Vagina (tissue), 2 donors: ENCODE measurements at places on chromosomes 13 and 19.

DNA sequence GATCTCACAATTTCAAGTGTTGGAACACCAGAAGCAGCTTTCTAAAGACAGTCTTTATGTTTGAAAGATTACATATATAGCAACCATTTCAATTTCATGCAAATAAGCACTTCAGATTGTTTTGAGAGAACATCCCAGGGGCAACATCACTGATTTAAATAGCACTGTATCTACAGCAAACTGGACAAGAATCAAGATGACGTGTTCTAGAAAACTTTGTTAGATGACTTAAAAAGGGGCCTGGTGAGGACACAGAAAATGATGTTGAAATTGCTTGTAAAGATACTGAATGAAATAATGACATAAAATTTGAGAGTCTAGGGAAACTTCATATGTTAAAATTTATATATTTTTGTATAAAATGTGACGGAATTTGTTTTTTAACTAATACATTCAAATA is 277.1 kb downstream of the KLF12 start:
- H3K27ac ChIP-seq = no peak overlapping the region
- no peak overlapping the region for H3K4me3 ChIP-seq
- DNase-seq = no peak

DNA sequence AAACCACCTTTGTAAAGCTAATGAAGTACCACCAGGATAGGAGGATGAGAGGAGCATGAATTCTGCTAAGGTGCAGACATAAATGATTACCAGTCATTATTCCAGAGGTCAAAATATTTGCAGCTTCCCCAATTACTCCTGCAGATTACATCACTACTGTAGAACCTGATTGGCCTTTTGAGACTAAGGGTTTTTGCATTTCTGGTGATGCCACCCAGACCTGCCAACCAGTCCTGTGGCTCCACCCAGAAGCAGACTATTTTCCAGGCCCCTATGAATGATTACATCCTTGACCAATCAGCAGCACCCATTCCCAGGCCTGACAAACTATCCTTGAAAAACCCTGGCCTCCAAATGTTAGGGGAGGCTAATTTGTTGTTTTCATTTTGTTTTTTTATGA is 11.2 kb upstream of the KCNC3 start:
- no peak overlapping the region for H3K27ac ChIP-seq
- no peak for DNase-seq
- no peaks in the 10 kb centered on the region for H3K27me3 ChIP-seq
- no peak overlapping the region for H3K4me3 ChIP-seq
- no peaks in the 10 kb centered on the region for H3K36me3 ChIP-seq

GRCh38 chr13:76879203-76879882 is 6.9 kb downstream of the KCTD12 start:
- no peak for DNase-seq
- H3K27me3 ChIP-seq = no peaks in the 10 kb centered on the region
- peaks cover 8% of the 10 kb centered on the region for H3K4me1 ChIP-seq

DNA sequence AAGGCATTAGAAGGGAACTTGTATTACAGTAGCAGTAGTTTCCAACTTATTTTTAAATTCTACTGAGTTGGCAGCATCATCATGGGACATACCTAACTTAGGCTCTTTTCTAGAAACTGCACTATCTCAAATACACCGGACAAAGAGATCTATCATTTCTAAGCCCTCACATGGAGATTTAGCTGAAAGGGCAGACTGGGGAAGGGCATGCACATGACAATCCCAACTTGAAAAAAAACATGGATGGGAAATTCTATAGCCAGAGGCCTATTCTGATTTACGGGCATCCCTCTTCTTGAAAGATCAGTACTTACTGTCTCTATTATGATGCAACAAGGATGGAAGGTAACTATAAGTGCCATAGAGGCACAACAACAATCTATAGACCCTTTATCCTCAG is 1328.6 kb downstream of the UQCRFS1 start:
- H3K27me3 ChIP-seq = no peaks in the 10 kb centered on the region
- no peaks in the 10 kb centered on the region for H3K36me3 ChIP-seq
- H3K4me3 ChIP-seq = no peak overlapping the region
- peak; percentile 6 for DNase-seq
- H3K27ac ChIP-seq = no peak overlapping the region
- H3K4me1 ChIP-seq = no peaks in the 10 kb centered on the region

GRCh38 chr13:80256352-80256932 is 84.5 kb downstream of the SPRY2 start:
- H3K4me1 ChIP-seq = no peaks in the 10 kb centered on the region
- no peak overlapping the region for H3K4me3 ChIP-seq
- no peaks in the 10 kb centered on the region for H3K36me3 ChIP-seq
- no peak for DNase-seq
- H3K27ac ChIP-seq = no peak overlapping the region

DNA sequence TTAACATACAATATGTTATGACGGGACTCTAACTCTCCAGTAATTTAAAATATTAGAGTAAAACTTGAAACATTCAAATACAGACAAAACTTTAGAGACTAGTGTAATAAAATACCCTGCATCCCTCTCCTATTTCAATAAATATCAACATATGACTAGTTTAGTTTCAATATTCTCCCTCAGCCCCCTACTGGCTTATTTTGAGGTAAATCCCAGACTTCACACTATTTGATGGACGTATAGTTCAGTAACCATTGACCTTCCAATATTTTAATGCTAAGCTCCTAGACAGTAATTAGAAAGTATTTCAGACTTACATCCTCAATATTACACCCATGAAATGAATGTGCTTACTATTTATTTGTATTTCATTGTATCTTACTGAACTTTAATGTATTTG is 180.7 kb upstream of the STARD13 start:
- no peaks in the 10 kb centered on the region for H3K4me1 ChIP-seq
- no peaks in the 10 kb centered on the region for H3K36me3 ChIP-seq
- no peak overlapping the region for H3K4me3 ChIP-seq
- DNase-seq = no peak
- H3K27me3 ChIP-seq = no peaks in the 10 kb centered on the region

DNA sequence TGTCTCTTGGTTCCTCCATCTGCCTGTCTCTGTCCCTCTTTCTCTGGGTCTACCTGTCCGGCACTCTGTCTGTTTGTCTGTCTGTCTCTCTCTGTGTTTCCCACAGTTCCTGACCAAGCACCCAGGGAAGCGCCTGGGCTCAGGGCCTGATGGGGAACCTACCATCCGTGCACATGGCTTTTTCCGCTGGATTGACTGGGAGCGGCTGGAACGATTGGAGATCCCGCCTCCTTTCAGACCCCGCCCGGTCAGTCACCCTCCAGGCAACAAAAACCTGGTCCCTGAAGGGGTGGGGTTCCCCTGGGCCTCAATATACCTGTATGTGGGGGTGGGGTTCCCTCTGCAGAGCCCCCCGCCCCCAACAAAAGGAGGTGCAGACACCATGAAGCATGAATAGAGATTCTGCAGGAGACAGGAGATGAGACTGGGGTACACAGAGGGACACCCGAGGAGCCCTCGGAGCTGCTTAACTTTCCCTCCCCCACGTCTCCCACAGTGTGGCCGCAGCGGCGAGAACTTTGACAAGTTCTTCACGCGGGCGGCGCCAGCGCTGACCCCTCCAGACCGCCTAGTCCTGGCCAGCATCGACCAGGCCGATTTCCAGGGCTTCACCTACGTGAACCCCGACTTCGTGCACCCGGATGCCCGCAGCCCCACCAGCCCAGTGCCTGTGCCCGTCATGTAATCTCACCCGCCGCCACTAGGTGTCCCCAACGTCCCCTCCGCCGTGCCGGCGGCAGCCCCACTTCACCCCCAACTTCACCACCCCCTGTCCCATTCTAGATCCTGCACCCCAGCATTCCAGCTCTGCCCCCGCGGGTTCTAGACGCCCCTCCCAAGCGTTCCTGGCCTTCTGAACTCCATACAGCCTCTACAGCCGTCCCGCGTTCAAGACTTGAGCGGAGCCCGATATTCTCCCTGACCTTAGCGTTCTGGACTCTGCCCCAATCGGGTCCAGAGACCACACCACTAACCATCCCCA is 2.6 kb upstream of the CACNG7 start:
- DNase-seq = no peak
- H3K36me3 ChIP-seq = no peaks in the 10 kb centered on the region
- H3K27me3 ChIP-seq = peaks cover 34% of the 10 kb centered on the region
- H3K4me1 ChIP-seq = peaks cover 24% of the 10 kb centered on the region
- no peak overlapping the region for H3K4me3 ChIP-seq
- no peak overlapping the region for H3K27ac ChIP-seq

GRCh38 chr13:21078501-21078900 is 17.1 kb upstream of the LATS2 start:
- H3K27ac ChIP-seq = no peak overlapping the region
- H3K36me3 ChIP-seq = no peaks in the 10 kb centered on the region
- H3K27me3 ChIP-seq = no peaks in the 10 kb centered on the region
- no peak overlapping the region for H3K4me3 ChIP-seq

GRCh38 chr19:17530586-17530985 is 19.1 kb downstream of the PGLS start:
- H3K4me3 ChIP-seq = no peak overlapping the region
- no peaks in the 10 kb centered on the region for H3K36me3 ChIP-seq
- no peaks in the 10 kb centered on the region for H3K27me3 ChIP-seq
- no peaks in the 10 kb centered on the region for H3K4me1 ChIP-seq

DNA sequence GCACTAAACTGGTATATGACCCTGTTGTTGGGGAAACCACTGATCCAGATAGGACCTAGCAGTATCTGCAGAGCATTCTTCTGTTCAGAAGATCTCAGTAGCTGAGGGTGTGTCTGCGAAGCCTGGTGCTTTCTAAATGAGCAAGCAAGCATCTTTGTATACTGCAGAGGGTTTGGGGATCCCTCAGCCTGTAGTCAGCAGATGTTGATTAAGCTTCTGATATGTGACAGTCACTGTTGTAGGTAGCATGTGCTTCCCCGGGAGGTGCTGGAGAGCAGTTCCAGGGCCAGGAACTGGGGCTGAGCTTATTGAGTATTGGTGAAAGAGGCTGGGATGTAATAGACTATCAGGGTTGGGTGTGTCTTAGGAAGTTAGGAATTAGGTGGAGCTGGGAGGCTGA is 1.5 kb downstream of the SCAF1 start:
- peaks cover 54% of the 10 kb centered on the region for H3K4me1 ChIP-seq
- DNase-seq = no peak
- H3K4me3 ChIP-seq = no peak overlapping the region
- H3K27me3 ChIP-seq = no peaks in the 10 kb centered on the region
- no peak overlapping the region for H3K27ac ChIP-seq

DNA sequence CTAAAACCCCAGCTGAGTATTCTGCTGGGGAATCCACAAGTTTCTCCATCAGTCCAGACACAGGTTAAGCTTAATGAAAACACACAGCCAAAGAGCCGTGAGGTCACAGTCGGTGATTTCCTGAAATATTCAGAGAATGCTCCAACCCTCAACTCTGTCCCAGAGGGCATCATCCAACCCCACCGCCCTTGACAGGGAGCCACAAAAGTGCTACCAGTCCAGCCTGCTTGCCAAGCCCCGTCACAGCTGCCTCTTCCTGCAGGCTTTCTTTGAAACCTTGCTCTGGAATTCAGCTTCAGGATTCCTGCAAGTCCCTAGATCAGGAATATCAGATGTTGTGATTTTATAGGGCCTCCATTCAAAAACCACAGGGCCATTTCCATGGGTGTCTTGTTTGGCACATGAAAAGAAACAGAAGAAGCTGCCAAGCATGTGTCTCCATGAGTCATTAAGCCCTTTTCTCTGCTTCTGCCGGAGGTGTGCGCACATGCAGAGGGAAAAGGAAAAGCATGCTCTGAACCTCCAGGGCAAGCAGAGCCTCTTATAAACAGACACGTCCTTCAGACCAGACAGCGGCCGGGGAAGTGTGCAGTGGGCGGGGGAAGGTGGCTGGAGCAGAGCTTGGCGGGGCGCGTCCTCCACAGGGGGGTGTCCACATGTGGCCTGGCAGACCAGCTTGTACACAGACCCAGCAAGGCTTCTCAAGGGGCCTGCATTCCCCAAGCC is 164.7 kb downstream of the KATNAL1 start:
- peak overlapping the region; percentile 90 for H3K27ac ChIP-seq
- H3K36me3 ChIP-seq = no peaks in the 10 kb centered on the region
- H3K27me3 ChIP-seq = no peaks in the 10 kb centered on the region
- peaks cover 31% of the 10 kb centered on the region for H3K4me1 ChIP-seq

GRCh38 chr13:102609696-102610095 is 12.9 kb downstream of the TPP2 start:
- H3K4me3 ChIP-seq = no peak overlapping the region
- H3K36me3 ChIP-seq = no peaks in the 10 kb centered on the region
- no peaks in the 10 kb centered on the region for H3K27me3 ChIP-seq
- no peaks in the 10 kb centered on the region for H3K4me1 ChIP-seq
- DNase-seq = no peak

DNA sequence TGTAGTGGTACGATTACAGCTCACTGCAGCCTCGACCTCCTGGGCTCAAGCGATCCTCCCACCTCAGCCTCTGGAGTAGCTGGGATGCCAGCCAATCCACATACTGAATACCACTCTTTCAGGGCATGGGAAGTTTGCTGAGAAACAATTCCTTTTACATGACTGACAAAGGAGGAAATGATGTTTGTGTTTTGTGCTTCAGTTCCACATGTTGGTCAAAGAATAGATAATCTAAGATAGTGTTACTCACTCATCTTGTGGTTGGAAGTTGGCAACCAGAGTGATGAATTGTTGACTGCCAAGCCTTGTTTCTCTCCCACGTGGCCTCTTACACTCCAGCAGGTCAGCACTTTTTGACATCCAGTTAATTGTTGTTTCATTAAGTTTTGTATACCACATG is 7.6 kb downstream of the MBD3L2B start:
- DNase-seq = no peak
- no peaks in the 10 kb centered on the region for H3K36me3 ChIP-seq
- no peaks in the 10 kb centered on the region for H3K4me1 ChIP-seq
- no peak overlapping the region for H3K27ac ChIP-seq

DNA sequence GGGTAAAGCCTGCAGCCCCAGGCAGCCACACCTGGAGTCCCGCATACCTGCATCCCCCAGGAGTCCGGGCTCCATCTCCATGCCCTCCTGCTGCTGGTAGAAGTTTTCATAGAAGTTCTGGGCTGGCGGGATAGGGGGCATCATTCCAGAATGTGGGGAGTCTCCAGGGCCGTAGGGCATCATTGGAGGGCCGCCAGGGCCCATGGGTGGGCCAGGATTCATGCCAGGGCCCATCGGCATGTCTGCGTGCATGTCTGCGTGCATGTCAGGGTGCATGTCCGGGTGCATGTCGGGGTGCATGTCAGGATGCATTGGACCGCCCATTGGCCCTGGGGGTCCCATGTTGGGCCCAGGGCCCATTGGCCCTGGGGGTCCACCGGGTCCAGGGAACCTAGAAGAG is 23.3 kb upstream of the TMEM160 start:
- no peaks in the 10 kb centered on the region for H3K4me1 ChIP-seq
- H3K4me3 ChIP-seq = no peak overlapping the region
- peaks cover 67% of the 10 kb centered on the region for H3K36me3 ChIP-seq
- H3K27ac ChIP-seq = no peak overlapping the region

- H3K4me3 ChIP-seq = no peak overlapping the region
- no peak for DNase-seq
- H3K27me3 ChIP-seq = no peaks in the 10 kb centered on the region
- H3K27ac ChIP-seq = peak overlapping the region; percentile 34
- H3K36me3 ChIP-seq = no peaks in the 10 kb centered on the region
- H3K4me1 ChIP-seq = peaks cover 11% of the 10 kb centered on the region
Measured at GRCh38 chr13:30569901-30570576, 47.7 kb upstream of the USPL1 start.
